ENCODE measurements at places on chromosomes 3 and 15.

DNA sequence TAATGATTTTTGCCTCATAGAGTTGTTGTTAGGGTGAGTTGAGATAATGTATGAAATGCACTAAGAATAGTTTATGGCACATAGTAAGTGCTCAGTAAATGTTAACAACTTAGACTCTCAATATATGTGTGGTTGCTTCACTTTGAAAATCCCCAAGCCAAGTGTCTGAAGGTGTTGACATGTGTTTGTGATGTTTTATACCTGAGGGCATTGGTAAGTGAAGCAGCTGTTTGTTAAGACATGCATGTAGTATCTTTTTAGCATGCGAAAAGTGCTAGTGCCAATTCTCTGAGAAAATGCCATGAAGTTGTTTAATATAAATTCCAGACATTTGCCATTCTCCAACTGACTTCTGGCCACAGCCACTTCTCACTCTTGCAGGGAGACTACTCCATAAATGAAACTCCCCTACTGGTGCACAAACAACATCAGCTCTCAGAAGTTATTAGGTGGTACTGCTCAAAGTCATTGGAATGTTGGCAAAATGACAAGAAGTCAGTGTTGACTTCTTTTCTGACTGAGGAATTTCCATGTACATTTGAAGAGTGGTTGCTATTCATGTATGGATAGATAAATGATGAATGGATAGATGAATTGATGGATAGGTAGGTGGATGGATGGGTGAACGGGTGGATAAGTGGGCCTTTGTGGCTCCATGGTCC lies 103.6 kb upstream of the NUDT16 start:
- peak; percentile 11 for DNase-seq

- no peak for DNase-seq
Measured at GRCh38 chr3:186244016-186244415, 118.0 kb downstream of the DGKG start.

DNA sequence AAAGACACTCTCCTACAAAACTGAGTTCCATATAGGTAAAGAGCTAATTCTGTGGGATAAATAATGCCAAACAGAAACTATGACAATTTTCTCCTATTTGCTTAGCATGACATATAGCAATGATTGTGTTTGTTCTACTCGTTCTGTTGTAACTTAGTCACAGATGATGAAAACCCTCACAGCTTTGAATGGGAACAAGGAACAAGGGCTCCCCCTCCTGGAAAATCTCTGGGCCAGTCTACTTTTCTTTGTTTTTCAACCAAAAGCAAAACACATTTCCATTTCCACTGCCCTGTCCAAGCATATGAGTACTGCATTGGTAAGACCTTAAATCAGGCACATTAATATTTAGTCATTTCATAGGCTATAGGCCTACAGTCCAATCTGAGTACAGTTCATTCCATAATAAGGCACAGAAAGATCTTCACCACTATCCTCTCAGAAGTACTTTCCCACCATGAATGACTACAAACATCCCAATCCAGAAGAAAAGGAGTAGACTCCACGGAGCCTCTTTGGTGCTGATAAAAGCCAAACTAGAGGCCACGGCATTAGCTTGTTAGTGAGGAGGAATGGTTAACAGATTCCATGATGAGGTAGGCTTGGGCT lies 67.1 kb downstream of the ATP8B4 start:
- peak; percentile 79 for DNase-seq

DNA sequence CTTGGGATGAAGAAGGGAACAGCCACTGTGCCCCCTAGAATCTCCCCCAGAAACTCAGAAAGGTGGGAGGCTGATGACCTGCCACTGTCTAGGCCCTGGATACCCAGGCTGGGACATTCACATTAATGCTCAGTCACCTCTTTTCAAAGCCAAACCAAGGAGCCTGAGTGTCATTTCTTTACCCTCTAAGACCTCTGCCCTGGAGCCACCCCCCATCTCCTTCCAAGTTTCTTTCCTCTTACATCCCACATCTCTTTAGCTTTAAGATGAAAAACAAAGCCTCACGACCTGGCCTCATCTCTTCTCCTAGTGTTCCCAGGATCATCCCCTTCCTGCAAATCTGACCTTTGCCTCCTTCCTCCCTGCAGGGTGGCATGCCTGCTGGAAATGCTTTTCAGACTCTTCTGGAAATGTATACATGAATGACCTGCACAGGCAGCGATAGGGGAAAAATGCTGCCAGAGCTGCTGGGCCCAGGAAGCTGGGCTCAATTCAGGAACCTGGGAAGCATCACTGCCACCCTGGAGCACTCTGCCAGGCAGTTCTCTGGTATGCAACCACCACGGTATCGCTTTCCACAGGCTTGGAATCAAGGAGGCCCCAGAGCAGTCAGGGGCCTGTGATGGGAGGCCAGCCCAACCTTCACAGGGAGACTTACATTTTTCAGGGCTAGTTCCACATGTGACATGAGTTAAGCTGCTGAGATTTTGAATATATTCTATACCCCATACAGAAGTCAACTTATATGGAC lies 67.6 kb downstream of the DAPK2 start:
- no peak for DNase-seq

- no peak for DNase-seq
Measured at GRCh38 chr3:174023421-174023820, 625.9 kb downstream of the NLGN1 start.

GRCh38 chr3:169554611-169555010 lies 108.9 kb downstream of the MECOM start:
- DNase-seq: no peak

DNA sequence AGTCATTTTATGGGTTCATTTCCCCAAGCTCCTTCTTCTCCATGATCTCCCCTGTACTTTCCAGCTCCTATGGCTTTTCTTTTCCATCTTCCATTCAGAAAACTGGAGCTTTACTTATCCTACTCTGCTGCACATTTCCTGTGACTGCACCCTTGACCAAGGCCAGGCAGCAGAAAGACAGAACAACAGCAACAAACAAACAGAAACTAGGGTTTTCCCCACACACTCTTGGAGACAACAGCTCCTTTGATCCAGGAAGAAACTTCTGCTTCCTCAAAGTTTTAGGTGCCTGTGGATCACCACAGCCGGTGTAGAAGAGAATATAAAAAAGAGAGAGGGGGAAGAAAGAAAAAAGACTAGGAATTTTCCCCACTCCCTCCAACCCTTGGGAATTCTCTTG lies 342.3 kb upstream of the CFAP20DC start:
- DNase-seq: no peak

GRCh38 chr3:104746056-104746455 lies 620.7 kb upstream of the ALCAM start:
- DNase-seq: no peak

- DNase-seq: no peak
Measured at GRCh38 chr3:45261333-45262110, 35.4 kb upstream of the TMEM158 start.

GRCh38 chr3:154901278-154901677 lies 178.8 kb upstream of the MME start:
- no peak for DNase-seq

DNA sequence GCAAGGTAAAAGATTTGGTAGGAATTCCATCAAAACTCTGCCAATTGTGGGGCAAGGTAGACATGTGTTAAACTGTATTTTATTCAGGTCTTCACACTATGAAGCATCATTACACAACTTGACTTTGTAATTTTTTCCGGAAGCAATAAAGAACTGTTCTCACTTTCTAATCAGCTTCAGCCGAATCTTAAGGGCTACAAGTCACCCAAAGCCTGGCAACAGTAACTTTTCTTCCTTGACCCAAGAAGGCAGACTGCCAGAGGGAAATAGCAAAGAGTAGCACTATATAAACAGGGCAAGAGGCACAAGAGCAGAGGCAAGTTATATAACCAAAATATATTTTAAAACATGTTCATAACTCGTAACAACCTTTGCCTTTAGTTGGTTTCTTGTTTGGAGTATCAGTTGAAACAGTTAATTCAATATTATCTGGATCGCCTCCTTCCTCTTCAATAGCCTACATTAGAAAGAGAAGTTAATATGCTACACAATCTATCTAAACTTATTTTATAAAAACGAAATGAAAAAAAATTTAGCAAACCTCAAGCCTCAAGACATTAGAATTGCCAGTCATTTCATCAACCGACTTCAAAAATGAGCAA lies 1.4 kb downstream of the SLTM start:
- no peak for DNase-seq
